ENCODE measurements at places on chromosomes 7 and 10.

GRCh38 chr7:93910076-93910994 lies 4.0 kb downstream of the GNGT1 start:
- DNase-seq = peak; percentile 84

DNA sequence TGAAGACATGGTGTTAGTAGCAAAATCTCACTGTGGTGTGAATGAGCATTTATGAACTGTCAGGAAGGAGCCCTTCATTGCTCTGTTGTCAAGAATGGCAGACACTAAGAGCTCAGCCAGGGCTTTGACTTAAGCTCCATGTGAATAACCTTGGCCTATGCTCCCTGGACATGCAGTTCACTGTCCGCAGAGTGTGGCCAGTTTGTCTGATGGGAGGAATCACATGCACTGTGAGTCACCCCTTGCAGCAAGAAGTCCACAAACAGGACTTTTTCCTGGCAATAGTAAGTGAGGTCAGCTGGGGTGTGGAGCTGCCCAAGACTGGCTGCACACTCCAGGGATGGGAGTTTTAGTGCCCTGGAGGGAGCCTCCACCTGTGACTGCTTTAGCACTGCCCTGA lies 49.5 kb downstream of the ZNF37A start:
- peak; percentile 44 for DNase-seq

- peak; percentile 57 for DNase-seq
Observed at GRCh38 chr7:77800158-77800557, 1.6 kb downstream of the PHTF2 start.

DNA sequence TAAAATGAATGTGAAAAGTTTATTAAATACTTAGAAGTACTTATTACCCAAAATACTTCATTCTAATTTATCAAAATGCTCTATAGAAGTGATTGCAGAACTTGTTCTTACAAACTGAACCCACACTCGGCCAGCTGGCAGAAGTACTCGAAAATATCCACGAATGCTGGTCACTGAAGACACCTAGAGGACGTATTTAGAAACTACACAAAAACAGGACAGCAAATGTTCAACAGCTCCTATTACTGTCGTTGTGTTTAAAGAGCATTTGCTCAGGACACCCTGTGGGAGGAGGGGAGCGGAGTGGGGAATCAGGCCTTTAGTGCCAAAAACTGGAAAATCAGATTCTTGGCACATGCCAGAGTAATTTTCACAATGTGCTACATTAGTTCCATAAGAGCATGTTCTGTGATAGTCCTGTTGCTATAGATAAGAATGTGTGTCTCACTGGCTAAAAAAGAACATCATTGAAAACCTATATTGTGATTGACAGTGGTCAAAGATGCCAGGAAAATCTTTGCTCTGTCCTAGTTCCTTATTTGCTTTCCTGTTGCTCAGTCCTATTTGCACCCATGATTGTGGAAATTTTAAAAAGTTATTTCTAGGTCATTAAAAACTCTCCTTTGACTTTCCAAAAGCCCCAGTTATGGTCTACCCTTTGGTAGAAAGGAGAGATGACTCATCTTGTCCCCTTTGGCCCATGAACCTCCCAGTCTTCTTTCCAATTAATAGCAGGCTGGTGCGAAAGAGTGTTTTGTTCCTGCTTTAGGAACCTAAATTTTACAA lies 49.0 kb upstream of the NRBF2 start:
- DNase-seq = peak; percentile 77

- no peak for DNase-seq
Observed at GRCh38 chr10:43079856-43080255, 3.0 kb downstream of the RET start.

DNA sequence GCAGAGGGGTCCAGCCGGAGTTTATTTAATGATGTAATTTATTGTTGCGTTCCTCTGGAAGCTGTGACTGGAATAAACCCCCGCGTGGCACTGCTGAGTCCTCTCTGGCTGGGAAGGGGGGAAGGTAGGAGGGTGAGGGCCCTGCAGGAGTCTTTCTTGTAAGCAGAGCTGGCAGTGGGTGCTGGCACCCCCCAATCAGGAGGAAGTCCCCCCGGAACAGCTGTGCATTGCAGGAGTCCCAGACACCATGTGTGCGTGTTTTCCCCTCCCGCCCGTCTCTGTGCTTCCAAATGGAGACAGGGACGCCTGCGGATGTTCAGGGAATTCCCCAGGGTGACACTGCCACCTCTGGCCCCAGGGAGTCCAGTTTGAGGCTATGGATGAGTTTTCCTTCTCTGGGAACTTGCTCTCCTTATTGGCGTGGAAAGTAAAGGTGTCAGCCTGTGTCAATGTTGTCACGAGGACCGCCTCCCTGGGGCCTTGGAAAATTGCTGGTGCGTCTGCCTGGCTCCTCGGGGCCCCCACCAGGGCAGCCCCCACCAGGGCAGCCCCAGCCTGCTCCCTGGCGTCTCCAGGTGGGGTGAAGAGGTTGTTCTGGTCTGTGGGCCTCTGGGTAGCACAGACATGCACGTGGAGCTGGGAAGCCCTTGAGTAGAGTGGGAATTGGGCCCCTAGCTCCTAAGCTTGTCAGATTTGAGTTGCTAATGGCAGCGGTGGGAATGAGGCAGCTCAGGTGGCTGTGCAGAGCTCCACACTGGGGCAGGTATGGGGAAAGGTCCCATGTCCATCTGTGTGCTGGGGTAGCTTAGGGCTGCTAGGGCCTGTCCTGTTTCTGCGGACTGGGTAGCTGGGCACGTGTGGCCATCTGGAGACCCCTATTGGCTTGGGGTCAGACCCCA lies 2.7 kb downstream of the FZD9 start:
- DNase-seq = no peak

- DNase-seq = no peak
Observed at GRCh38 chr7:7746458-7746857, 28.1 kb upstream of the RPA3 start.

- no peak for DNase-seq
Observed at GRCh38 chr7:157916946-157917640, 580.3 kb downstream of the DNAJB6 start.

All from IMR-90 (cell line).